ENCODE measurements at places on chromosomes 6 and 20.

DNA sequence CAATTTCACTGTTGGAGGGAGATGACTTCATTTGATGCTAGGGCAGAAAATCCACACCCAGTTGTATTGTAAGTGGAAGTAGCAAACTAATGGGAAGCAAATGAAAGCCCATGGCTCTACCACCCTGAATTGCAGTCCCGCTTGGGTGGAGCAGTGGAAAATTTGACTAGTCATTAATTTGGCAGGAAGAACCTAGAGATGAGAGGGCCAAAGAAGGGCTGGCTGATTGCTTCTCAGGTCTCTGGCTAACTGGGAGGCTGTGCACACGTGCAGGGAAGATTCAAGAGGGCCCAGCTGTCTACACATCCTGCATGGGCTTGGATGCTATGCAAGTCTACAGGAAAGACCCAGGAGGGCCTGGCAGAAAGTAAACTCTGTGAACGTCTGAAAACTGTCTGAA is 466.2 kb downstream of the TFAP2A start:
- DNase-seq = no peak

GRCh38 chr6:37988127-37988526 is 168.6 kb downstream of the ZFAND3 start:
- DNase-seq = no peak

GRCh38 chr6:36028088-36028876 is 674 bp downstream of the MAPK14 start:
- DNase-seq = peak; percentile 9

DNA sequence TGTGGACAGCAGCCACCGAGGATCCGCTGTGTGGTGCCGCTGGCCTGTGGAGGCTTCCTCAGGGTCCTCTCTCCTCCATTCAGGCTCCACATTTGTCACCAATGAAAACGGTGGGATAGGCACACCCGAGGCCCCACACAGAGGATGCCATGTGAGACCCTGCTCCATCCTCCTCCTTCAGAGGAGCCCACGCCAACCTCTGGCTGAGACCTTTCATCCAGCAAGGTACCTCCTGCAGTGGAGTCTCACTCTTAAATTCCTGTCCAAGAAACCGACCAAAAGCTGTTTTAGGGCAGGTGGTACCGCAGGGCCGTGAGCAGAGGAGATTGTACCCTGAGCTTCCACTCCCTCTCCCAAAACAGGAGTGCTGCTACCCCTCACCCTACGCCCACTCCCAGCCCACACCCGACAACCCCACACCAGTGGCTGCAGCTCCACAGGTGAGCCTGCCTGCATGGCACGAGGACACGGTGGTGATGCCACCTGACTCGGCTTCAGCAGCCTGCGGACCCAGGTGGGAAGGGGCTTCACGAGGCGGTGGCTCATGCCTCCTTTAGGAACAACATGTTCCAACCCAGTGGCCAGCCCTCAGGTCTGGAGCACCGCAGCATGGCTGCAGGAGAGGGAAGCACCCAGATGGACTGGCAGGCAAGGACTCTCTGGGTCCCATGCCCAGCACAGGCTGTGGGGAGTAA is 237.6 kb upstream of the AFDN start:
- no peak for DNase-seq

- no peak for DNase-seq
Measured at GRCh38 chr6:131999545-132000146, 48.5 kb upstream of the CCN2 start.

- DNase-seq = no peak
Measured at GRCh38 chr6:81589465-81590313, 162.8 kb downstream of the TENT5A start.

- DNase-seq = no peak
Measured at GRCh38 chr6:100568255-100568654, 103.5 kb upstream of the SIM1 start.

DNA sequence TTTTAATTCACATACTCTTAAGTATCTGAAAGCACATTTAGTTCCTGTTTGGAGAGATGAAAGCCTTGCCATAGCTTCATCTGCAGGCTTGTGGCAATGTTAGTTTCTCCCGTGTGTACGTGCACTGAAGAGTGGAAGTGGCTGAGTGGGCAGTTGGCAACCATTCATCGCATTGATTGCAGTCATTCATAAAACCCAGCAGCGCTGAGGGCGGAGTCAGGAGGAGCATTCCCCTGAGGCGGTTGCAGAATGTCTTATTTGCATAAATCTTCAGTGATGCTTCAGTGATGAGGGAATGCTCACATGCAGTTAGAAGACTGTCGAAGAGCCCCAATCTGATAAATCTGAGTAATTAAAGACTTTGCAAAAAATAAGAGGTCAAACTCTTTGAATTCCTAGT is 79.1 kb downstream of the RIMS1 start:
- no peak for DNase-seq

- DNase-seq = no peak
Measured at GRCh38 chr6:2447931-2448330, 202.5 kb upstream of the GMDS start.

DNA sequence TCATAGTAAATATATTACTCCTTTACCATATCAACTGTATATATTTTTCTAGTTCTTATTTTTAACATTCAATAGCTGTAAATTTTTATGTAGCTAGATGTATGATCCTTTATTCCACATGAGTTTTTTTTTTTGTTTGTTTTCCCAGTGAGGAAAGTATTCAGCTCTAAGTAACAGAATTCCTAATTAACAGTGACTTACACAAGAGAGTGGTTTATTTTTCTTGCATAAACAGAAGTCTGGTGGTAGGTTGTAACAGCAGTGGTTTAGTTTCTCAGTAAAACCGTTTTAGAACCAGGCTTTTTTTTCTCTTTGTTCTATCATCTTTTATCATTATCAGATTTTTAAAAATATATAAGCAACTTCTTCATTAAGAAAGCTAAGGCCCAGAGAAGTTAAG is 116.9 kb upstream of the FLRT3 start:
- DNase-seq = no peak

DNA sequence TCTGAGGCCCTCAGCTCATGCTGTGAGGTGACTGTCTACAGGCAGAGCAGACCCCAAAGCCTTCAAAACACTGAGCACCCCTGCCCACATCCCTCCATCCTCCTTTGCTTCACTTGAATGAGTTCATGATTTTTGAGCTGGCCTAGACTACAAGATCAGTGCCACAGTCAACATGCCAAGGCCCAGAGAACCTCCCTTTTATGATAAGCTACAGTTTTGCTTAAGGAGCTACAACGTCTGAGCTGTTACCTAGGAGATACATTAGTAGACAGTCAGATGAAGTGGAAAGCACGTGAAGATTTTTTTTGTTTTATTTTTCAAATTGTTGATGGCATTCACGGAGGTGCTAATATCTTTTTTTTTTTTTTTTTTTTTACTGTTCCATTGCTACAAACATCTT is 139.0 kb downstream of the SOBP start:
- no peak for DNase-seq

- DNase-seq = no peak
Measured at GRCh38 chr6:3228771-3229565, 1.5 kb upstream of the TUBB2B start.

GRCh38 chr20:59148701-59149493 is 14.7 kb upstream of the ZNF831 start:
- no peak for DNase-seq

DNA sequence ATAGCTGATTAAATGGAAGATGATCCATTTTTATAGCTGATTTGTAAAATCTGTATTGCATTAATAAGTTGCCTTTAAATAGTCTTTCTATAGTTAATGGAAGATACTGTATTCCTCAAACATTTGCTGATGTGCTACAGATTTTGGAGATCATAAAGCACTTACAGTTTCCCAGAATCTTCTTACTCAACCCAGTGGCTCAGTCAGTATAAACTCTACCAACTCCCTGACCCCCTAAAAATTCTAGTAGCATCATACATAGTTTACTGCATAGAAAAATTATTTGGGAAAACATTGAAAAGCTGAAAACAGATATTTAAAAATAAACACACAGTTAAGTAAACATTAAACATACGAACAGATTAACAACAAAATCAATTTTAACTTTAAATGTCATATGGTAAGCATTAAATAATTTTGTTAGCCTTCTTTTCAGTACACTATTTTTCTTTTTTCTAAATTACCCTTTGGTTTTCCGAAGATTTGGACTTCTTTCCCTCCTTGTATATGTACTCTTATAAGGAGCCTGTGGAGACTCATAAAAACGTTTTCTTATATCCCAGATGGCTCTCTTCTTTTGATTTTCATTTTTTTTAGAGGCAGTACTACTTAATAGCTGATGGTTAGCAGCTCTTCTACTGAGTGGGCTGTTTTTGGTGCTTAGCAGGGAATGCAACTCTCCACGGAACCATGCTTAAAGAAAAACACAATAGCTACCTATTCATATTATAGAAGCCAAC is 62.7 kb upstream of the BMP5 start:
- no peak for DNase-seq

- DNase-seq = no peak
Measured at GRCh38 chr20:51026269-51026668, 3.4 kb upstream of the KCNG1 start.

- no peak for DNase-seq
Measured at GRCh38 chr6:100482698-100483097, 18.0 kb upstream of the SIM1 start.

DNA sequence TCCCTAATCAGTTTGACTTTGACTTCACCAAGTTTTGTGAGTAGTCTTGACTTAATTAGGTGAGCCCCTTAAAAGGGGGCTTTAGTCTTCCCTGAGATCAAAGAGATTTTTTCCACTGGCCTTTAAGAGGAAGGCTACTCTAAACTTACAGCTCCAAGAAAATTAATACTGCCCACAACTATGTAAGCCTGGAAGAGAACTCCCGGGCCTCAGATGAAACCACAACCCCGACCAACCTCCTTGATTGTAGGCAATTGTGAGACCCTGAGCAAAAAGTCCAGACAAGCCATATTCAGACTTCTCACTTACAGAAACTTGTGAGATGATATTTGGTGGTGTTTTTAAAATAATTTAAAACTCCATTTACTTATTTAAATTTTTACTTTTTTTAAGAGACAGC is 18.1 kb downstream of the SNX3 start:
- no peak for DNase-seq

DNA sequence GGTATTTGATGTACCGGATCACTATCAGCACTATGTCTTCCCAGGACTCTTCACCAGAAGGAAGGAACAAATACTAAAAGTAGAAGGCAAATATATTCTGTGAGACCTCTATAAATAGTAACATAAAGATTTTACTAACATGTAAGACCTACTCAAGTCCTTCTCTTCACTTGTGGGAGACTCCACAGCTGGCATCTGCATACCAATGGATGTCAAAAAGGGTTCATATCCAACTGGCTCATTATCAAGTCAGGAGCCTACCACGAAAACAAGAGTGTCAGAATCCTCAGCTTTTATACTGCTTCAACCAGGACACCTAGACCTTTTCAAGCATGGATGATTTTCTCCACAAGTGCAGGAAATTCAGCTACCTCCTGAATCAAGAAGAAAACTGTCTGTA is 20.0 kb upstream of the MARCKS start:
- no peak for DNase-seq

DNA sequence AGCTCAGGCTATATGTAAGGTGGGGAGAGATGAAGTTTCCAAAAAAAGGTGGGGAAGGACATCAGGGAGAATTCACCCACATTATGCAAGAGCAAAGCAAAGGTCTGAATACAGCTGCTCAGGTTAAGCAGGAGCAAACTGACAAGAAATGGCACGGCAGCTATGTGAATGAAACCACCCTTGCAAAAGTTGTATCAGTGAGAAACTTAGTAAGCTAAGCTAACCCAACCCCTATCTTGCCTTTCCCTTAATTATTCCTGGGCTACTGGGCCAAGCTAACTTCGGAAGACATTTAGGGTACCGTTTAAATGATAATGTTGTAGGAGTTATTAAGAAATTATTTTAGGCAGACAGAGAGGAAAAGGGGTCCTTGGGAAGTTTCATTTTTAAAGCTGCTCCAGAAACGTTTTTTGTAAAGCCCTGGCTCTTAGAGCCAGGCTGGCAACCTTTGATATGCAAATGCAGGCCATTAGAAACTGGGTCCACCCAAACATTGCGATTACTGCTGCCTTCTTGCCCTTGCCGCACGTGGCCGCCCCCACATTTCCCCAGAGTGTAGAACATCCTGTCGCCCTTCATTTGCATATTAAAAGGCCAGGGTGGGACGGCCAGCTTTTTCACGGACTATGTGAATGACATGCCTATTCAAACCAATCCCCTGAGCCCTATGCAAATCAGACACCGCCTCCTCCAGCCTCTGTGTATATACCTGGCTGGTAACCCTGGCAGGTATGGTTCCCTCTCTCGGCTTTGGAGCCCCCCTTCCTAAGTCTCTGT is 60.5 kb upstream of the SAMD5 start:
- DNase-seq = no peak

GRCh38 chr20:48766205-48766604 is 61.6 kb downstream of the PREX1 start:
- DNase-seq = no peak

GRCh38 chr6:148432462-148433195 is 90.0 kb downstream of the SASH1 start:
- no peak for DNase-seq

GRCh38 chr20:62062661-62063314 is 2.9 kb downstream of the TAF4 start:
- DNase-seq = no peak

DNA sequence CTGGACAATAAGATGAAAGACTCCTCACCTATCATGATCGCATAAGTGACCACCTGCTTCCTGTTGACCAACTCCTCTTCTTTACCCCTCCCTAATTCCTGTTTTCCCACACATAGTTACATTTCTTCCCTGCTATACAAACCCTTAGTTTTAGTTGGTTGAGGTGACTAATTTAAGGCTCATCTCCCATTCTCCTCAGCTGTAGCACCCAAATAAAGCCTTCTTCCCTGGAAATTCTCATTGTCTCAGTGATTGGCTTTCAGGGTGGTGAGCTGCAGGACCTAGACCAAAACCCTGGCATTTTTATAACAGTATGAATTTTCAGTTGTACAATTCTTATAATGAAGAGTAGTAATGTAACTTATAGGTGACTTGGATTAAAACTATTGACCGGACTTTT is 2.1 kb downstream of the FKBP1C start:
- DNase-seq = no peak

- DNase-seq = no peak
Measured at GRCh38 chr6:131782764-131783163, 25.1 kb upstream of the ENPP1 start.

DNA sequence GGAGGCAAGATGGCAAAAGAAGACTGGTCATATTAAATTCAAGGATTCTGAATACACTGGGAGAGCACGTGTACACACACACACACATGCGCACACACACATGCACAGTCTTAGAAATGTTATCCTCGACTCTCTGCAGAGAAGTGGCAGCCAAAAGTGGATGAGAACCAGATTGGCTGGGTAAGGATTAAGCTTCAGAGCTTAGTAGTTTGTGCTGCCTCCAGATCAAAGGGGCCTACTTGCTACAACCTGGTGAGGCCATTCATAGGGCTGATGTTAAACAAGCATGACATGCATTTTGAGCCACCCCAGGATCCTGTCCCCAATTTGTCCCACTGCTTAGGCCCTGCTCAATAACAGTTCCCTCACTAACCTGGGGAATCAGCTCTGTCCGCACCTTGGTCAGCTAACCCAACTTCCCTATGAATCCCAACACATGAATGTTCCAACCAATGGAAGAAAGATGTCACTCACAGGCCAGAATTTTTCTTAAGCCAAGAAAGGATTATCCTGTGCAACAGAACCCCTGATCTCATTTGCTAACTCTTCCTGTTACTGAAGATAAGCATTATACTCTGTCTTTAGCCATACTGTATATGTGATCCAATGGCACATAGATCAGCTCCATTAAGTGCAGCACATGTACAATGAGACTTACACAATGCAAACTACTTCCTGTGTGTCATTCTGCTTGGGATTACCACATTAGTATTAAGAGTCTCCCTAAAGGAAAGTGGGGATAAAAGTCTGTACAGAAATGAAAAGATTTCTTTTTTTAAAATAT is 31.0 kb downstream of the TOMM6 start:
- no peak for DNase-seq

GRCh38 chr6:148525453-148525852 is 182.8 kb downstream of the SASH1 start:
- DNase-seq = no peak

Data from stimulated activated effector memory CD8-positive, alpha-beta T cell treated with anti-CD3 and anti-CD28 coated beads, Interleukin-12 subunit alpha, Interleukin-12 subunit beta, amount 100 ng/mL, for 72 hours (primary cell).